MG63 (cell line): ENCODE measurements at places on chromosomes 7 and 10. TPM values are rescaled to one million over a fixed set of nuclear protein-coding genes. Genes with fewer than 3 reads are reported as not detected.
A peak's percentile ranks its signal among the peaks of the same experiment; 100 is the strongest.

The DRGX gene
- 0.07 and 0.10 TPM in 2 replicates for total RNA-seq

The ZNF488 gene
- 0.07 TPM in 1 of 2 replicates, not detected in the other for total RNA-seq

- DNase-seq: no peak
Observed at GRCh38 chr7:5173496-5173895, 16.5 kb upstream of the WIPI2 start.

DNA sequence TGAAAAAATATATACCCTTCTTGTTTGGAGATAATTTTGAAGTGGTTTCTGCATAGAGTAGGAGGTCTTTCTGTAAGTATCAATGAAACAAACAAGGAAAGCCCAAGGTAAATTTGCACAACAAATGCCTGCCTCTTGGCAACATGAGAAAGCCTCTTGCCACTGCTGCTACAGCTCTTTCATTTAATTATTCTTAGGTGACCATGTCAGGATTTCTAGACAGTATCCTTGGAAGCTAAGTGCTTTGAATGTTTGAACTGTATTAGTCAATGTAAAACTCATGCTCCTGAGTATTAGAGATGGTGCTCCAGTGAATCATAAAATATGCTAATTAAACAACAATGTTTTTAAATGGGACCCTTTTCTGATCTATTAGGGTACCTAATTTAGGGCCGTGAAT, 81.2 kb upstream of the ITGB1 start:
- no peak for DNase-seq

The PHYHIPL gene
- not detected in 2 replicates for total RNA-seq

The NPY4R2 gene
- 0.26 TPM in 1 of 2 replicates, not detected in the other for total RNA-seq

GRCh38 chr10:66625709-66626590, 299.9 kb upstream of the LRRTM3 start:
- no peak for DNase-seq

- no peak for DNase-seq
Observed at GRCh38 chr10:87759551-87759950, 58.5 kb downstream of the ATAD1 start.

DNA sequence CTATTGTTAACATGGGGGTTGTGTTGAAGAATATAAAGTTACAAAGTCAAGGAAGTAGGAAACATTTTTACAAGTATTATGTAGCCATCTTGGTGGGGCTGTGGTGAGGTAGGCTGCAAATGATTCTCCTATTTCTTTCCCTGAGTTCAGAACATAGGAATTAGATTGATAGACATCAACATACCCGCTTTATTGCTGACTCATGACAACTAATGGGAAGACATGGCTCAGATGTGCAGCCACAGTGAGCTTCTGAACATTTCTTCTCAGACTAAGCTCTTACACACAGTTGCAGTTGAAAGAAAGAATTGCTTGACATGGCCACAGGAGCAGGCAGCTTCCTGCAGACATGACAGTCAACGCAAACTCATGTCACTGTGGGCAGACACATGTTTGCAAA, 110.7 kb downstream of the ANKRD30A start:
- no peak for DNase-seq

DNA sequence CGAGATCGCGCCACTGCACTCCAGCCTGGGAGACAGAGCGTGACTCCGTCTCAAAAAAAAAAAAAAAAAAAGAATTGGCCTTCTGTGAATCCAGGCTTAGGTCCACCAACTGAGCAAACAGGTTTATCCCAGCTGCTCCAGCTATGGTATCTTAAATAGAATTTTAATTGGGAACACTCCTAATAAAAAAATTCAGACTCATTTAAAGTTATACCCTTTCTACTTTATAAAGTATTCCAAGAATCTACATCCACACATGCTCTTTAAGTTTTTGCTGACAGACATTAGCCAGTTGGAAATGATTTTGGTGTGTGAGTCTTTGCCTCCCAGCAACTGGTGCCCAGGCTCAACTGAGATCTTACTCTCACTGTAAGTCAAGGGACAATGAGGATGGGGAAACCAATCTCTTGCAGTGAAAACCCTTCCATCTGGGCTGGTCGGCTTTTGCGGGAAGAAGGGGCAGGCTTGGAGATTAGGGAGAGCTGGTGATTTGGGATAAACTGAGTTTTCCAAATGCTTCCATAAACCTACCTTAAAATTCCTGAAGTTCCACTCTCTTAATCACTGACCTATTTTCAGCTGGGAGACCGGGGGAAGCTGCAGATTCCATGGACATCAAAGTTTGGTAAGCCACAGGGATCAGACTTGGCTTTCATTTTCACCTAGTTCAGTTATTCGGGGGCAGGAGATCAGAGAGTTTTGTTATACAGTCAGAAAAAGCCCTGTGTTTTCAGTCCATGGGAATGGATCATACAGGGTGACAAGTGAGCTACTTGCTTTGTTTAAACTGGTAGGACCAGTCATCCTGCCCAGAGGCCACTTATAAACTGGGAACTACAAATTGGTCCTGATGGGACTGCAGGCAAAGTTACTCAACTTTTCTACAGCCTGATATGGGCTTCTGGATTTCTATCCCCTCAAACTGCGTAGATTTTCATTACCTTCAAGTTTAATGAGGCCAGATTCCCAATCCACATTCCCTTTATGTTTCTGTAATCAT, 89.3 kb upstream of the ZNF746 start:
- DNase-seq: no peak

DNA sequence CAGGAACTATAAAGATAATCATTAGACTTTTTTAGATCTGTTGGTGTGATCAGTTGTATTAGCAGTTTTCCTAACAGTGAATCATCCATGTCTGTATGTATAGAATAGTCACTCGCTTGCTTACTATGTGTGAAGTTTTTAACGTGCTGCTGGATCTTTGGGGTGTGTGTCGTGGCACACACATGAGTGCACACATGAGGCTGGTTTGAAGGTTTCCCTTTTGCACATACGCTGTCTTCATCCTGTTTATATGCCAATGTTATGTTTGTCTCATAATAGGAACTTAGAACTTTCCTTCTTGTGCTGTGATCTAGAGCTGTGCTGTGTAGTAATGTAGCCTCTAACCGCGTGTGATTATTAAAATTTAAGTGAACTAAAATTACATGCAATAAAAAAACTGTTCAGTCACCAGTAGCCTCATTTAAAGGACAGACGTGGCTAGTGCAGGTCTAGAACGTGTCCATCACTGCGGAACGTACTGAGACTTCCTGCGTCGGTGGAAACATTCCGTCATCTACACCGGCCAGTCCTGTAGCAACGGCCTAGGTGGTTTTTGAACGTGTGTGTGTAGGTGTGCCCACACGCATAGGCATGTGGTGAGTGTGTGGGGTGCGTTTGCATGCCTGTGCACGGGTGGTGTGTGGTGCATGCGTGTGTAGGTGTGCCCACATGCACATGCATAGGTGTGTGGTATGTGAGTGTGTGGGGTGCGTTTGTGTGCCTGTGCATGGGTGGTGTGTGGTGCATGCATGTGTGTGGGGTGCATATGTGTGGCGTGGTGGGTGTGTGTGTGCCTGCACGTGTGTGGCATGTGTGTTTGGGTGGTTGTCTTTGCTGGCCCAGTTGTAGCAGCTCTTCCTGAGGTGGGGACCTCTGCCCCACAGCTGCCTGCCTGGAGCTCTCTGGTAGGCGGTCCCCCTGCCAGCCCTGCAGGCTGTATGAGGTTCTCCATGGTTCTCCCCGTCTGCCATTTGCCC, 56.6 kb downstream of the INPP5A start:
- no peak for DNase-seq

DNA sequence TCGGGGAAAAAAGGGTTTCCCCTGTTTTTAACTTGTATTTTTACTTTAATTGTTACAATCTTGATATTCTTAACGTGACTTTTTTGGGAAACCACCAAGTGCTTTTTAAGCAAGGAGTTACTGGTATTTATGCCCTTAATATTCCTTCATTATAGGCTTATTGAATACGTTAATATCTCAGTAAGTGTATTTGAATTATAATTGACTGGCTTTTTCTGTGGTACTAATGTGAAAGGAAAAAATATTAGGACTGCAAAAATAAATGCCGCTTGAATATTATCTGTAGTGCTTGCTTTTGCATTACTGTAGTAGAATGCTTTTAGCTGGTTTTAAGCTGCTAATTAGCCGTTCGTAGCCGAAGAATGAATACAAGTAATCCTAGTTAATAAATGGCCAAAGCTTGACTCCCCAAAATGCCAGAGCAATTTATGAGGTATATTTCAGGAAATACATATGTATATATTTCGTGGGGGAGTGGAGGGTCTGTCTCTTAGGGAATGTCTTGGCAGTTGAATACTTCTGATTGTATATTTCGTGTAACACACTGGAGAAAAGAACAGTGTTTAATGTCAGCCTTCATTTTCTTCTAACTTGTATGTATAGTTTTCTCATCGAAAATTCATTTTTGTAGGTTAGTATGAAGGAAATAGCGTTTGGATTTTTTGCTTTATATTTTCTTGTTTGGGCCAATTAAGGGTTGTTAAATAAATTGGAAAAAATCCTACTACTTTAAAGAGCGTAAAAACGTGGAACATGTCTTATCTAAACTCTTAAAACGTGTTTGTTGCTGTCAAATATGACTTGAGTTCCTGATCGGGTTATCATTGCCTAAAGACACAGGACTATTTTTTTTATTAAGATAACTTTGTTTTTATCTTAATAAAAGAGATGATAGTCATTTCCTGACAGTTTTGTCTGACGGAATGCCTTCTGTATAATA, 1.5 kb downstream of the PDCD4 start:
- no peak for DNase-seq

GRCh38 chr7:149692557-149692982, 80.8 kb downstream of the ZNF467 start:
- DNase-seq: no peak

- DNase-seq: no peak
Observed at GRCh38 chr10:24152270-24152669, 56.7 kb upstream of the KIAA1217 start.

GRCh38 chr10:12638103-12638502, 288.8 kb downstream of the CAMK1D start:
- peak; percentile 9 for DNase-seq

DNA sequence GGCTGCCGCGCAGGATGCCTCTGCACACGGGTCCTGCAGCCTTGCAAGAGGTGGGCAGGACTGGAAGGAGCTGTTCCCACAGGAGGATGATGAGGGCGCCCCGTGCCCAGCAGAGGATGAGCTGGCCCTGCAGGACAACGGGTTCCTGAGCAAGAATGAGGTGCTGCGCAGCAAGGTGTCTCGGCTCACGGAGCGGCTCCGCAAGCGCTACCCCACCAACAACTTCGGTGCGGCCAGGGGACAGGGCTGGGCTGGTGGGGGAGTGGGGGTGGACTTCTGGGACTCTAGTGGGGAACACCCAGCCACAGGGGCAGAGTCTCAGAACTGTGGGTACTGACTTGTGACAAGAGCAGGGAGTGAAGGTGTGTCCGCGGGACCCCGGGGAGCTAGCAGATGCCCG, 16.0 kb downstream of the ZFYVE27 start:
- DNase-seq: no peak

GRCh38 chr7:72035266-72035665, 376.9 kb downstream of the CALN1 start:
- no peak for DNase-seq

GRCh38 chr7:299169-299568, 9.2 kb downstream of the FOXL3 start:
- DNase-seq: no peak

- DNase-seq: peak; percentile 12
Observed at GRCh38 chr7:79692015-79692414, 238.5 kb upstream of the MAGI2 start.

- DNase-seq: no peak
Observed at GRCh38 chr10:13321576-13321975, 21.7 kb upstream of the PHYH start.

The POU6F2 gene
- not detected in 2 replicates for total RNA-seq

The AUTS2 gene
- 2.2 and 2.7 TPM in 2 replicates for total RNA-seq

GRCh38 chr10:3778692-3779157, 6.3 kb downstream of the KLF6 start:
- DNase-seq: no peak

- DNase-seq: no peak
Observed at GRCh38 chr10:77566236-77566635, 71.4 kb downstream of the KCNMA1 start.

The MBL2 gene
- total RNA-seq: not detected in 2 replicates

DNA sequence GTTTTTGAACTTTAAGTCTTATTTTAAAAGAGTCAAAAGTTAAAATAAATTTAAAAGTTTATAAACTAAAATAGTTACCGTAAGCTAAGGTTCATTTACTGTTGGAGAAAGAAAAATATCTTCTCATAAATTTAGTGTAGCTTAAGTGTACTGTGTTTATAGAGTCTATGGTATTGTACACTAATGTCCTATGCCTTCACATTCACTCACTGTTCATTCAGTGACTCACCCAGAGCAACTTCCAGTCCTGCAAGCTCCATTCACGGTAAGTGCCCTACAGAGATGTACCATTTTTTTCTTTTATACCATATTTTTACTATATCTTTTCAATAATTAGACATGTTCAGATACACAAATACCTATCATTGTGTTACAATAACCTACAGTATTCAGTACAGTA, 97.6 kb downstream of the PTN start:
- DNase-seq: no peak

DNA sequence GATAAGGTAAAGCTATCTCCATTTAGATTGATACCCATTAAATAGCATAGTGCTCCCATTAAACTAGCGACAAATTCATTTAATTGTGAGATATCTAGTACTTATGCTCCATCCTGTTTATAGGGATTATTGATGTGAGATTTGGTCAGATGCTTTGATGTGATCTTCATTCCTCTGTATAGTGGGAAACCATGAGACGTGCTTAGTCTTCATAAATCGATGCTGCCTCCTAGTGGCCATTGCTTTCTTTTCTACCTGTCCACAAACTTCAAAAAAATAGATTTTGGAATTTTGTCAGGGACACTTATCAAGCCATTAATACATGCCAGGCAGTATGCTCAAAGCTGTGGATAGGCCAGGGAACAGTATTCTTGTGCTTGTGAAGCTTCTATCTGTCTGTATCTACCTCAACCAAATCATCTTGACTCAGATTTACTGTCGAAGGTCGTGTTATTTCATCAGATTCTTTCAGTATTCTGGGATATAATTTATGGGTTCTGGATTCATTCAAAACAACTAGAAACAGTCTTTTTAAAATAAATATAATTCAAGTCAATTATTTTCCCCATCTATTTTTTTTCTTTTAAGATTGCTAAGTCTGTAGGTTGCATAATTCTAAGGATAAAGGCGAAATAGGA, 12.0 kb downstream of the LSM8 start:
- peak; percentile 14 for DNase-seq

The SEMA3D gene
- total RNA-seq: 0.20 and 1.2 TPM in 2 replicates

DNA sequence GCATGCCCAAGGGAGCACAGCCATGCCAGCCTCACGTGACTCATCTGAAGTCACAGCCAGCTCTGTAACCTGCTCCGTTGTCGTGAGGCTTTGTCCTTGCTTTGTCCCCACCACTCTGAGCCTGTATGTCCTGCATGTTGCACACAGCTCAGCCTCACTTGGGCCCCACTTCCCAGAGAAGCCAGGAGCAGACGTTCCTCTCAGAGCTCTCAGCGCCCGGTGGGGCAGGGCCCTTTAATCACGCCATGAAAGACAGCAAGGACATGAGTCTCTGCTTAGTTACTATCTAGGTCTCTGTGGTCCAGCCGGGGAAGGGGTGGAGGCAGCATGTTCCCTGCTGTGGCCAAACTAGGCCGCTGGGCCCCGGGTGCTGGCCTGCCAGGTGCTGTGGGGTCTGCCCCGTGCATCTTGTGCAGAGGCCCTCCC, 127.4 kb upstream of the FAM20C start:
- peak; percentile 21 for DNase-seq

GRCh38 chr7:44073664-44074348, 8.4 kb upstream of the PGAM2 start:
- no peak for DNase-seq

GRCh38 chr7:23012186-23012585, 1.7 kb downstream of the HYCC1 start:
- no peak for DNase-seq
